NCI-H1105 (cell line): ENCODE measurements at places on chromosomes 13 and 19.
A peak's percentile ranks its signal among the peaks of the same experiment; 100 is the strongest.

DNA sequence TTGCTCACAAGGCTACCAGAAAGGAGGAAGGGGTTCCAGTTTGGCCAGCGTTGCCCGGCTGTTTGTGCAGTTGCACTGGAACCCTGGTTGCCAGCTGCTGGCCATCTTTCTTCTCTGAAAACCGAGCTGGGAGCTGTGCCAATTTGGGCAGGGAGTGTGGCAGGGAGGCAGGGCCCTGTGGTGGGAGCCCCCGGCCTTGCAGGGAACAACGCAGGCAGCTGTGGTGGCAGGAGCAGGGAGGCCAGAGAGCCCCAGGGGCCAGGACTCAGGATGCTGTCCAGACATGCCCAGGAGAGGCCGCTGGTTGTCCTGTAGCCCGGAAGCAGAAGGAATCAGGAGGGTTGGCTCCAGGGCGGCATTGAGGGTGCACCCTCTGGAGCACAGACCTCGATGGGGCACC, 4.8 kb downstream of the KMT5C start:
- peak; percentile 46 for DNase-seq

DNA sequence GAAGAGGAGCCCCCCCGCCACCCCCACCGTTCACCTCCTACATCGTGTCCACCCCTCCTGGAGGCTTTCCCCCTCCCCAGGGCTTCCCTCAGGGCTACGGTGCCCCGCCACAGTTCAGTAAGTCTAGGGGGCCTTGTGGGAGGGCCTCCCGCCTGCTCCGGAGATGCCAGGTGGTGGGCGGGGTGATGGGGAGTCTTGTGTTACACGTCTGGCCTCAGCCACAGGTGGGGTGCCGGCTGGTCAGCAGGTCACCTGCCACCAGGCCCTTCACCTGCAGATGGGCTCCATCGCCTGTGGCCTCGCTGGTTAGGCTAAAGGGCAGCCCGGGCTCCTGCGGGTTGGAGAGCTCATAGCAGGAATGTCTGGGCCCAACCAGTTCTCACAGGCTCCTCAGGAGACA, 8.0 kb upstream of the RPS15 start:
- DNase-seq = no peak

DNA sequence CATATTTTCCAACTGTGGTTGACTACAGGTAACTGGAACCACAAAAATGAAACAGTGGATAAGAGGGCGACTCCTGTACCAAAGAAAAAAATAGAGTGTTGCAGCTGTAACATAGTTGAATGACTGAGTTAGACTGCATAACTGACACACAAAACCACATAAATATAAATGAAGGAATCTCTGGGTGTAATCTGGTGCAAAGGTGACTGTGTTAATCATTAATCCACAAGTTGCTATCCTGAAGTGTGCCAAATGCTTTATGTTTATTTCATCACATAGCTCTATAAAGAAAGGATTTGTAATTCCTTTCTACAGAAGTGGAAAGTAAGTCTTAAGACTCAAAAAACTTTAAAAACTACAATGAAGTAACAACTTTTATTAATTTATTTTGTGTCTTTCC, 6.0 kb upstream of the GJB2 start:
- DNase-seq = no peak

- DNase-seq = no peak
These were observed 14.8 kb downstream of the CEBPG start for GRCh38 chr19:33388231-33388724.

- DNase-seq = no peak
These were observed 165.9 kb upstream of the RNF113B start for GRCh38 chr13:98342953-98343352.

- peak; percentile 65 for DNase-seq
These were observed 1.9 kb downstream of the PTPRS start for GRCh38 chr19:5338656-5339197.

GRCh38 chr13:98267080-98267912, 90.2 kb upstream of the RNF113B start:
- DNase-seq = no peak

GRCh38 chr13:24605923-24606372, 74.3 kb upstream of the ATP12A start:
- no peak for DNase-seq

DNA sequence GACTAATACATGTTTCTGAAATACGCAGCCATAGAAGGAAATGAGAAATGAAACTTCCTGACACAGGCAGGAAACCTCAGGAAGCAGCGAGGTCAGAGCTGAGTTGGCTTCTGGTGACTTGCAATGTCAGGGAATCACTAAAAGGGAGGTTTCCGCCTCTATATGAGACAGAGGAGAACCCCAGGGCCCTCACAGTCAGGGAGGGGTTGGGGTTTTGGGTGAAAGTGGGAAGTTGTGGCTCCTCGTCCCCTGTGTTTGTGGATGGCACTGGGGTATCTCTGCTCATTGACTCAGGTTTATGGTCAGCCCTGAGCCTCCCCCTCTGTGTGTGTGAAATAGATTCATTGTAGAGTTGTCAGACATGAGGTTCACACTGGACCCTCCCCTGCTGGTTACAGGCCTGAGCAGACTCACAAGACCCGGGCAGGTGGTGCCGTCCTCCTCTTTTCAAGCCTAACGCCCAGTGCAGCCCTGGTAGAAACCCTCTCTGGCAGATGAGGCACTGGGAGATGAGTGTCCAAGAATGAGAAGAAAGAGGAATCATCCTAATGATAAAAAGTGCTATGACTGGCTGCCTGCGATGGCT, 5.5 kb upstream of the LILRA6 start:
- no peak for DNase-seq

DNA sequence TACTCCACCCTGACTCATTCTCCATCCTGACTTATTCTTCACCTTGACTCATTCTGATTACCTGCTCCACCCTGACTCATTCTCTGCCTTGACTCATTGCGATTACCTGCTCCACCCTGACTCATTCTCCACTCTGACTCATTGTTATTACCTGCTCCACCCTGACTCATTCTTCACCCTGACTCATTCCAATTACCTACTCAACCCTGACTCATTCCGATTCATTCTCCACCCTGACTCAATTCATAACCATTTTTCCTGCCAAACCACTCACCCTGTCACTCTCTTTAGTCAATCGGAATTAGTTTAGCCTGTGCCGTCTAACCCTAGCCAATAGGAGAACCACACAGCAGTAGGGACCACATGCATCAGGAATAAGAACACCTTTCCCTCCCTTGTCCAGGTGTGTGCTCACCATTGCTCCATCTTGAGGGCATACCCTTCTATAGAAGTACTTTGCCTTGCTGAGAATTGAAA, 1227.4 kb upstream of the PCDH20 start:
- no peak for DNase-seq

- DNase-seq = no peak
These were observed 133.4 kb upstream of the USP29 start for GRCh38 chr19:56986386-56986785.

DNA sequence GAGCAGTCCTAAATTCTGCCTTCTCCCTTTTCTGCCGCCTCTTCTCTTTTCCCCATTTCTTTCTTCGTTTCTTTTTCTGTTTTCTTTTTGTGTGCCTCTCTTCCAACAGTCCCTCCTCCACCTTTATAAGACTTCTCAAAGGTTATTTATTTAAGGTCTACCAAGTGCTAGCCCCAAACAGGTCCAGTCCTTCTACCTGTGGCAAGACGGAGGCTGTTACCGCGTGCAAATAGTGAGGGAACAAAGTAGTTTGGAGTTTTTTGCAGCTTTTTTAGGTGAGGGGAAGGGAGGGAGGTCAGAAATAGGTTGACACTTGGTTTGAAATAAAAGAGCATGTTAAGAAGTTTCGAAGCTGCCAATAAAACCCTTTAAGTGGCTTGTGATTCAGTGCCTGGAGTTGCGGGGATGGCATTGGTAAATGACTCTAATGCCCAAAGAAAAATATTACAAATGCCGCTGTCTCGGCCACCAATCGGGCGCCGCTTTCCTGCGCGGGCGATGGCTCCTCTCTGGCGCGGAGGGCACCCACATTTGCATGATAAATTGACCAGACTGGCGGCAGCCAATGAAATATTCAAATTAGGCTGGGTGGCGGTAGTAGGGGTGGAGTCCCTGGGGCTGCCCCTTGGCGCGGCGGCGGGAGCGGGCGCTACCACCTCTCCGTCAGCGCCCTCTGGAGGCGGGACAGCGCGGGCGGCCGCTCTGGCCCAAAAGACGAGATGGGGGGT, 7.5 kb upstream of the TSHZ3 start:
- no peak for DNase-seq

GRCh38 chr19:6230991-6231448, 48.8 kb downstream of the MLLT1 start:
- no peak for DNase-seq

DNA sequence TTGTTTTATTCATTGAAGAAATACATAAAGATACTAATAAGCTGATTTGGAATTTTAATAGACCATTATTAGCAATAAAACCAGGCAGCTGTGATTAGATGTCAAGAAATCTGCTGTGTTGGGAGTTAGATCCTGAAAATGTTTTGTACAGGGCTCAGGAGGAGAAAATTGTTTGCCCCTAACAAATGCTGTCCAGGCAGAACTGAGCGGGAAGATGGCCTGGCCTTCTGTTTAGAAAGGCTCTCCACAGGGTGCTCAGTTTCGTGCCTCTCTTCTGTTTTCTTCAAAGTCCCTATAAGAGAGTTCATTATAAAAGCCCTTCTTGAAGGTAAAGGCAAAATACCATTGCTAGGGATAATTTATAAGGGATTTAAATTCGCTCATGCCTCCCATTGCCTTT, 64.1 kb downstream of the ERCC5 start:
- DNase-seq = no peak

DNA sequence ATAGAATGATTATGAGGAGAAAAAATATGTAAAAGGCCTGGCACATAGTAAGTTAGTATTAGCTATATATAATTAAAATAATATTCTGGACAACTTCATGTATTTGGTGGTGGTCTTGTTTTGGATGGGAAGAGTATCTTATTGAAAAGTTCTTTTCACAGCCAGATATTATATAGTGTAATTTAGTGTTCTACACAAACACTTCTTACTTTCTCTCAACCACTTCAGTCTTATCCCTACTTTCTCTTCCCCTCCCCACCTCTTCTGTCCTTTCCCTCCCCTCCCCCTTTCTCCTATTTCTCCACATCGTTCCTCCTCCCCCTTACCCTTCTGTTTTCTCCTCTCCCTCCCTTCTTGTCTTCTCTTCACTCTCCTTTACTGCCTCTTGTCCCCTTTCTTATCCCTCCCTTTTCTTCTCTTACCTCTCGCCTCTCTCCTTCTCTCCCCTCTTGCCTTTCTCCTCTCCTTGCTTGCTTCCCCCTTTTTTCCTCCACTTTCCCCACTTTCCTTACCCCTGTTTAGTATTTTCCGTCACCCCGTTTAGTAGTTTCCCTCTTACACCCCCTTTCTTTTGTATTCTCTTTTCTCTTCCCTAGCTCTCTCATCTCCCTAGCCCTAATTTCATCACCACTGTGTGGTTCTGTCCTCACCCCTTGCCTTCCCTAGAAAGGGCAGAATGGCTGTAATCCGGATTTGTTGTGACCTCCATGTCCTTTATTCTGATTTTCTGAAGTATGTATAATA, 107.2 kb upstream of the MLNR start:
- DNase-seq = no peak

DNA sequence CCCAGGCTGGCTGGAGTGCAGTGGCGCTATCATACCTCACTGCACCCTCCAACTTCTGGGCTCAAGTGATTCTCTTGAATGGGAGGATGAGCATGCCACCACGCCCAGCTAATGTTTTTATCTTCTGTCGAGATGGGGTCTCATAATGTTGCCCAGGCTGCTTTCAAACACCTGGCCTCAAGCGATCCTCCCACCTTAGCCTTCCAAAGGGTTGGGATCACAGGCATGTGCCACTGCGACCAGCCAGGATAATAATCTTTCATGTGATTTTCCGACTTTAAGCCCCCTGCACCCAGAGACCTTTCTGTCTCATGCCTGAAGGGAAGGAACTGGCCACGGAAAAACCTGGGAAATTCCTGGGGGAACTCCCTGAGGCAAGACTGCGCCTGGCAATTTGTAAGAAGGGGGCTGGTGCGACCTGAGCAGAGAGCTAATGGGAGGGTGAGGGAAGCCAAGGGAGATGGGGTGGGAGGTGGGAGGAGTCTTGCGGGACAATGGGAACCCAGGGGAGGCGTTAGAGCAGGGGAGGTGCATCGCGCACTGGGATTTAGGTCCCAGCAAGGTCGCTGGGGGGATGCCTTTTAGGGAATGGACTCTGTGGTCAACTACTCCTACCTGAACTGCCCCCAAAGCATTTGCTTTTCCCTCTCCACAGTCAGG, 1.2 kb upstream of the CCDC124 start:
- DNase-seq = peak; percentile 42

- DNase-seq = no peak
These were observed 80.8 kb downstream of the KL start for GRCh38 chr13:33096886-33097605.

GRCh38 chr13:33518452-33518851, 232.9 kb upstream of the STARD13 start:
- DNase-seq = no peak

DNA sequence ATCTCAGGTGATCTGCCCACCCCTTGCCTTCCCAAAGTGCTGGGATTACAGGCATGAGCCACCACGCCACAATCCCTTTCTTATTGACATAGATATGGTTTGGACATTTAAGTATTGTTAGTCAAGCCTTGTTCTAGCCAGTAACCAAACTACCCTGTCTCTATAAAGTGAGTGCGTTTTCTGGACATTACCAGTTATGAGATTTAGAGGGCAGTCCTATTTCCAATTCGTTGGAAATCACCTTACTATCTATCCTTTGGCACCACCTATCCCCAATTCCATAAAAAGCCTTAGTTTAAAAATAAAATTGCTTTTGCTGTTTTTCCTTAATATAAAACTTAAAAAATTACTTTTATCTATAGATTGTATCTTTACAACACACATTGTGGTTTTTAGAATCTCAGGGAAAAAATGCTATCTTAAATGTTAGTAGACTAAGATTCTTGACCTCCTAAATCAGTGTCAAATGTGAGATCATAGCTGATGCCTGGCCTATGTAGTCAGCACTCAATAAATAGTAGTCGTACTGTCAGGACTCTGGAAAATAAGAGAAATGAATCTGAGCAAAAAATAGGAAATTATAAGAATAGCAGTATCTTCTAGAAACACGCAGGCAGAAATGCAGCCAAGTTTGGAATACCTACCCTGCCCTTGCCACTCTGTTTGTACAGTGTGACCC, 57.0 kb downstream of the NUFIP1 start:
- no peak for DNase-seq

DNA sequence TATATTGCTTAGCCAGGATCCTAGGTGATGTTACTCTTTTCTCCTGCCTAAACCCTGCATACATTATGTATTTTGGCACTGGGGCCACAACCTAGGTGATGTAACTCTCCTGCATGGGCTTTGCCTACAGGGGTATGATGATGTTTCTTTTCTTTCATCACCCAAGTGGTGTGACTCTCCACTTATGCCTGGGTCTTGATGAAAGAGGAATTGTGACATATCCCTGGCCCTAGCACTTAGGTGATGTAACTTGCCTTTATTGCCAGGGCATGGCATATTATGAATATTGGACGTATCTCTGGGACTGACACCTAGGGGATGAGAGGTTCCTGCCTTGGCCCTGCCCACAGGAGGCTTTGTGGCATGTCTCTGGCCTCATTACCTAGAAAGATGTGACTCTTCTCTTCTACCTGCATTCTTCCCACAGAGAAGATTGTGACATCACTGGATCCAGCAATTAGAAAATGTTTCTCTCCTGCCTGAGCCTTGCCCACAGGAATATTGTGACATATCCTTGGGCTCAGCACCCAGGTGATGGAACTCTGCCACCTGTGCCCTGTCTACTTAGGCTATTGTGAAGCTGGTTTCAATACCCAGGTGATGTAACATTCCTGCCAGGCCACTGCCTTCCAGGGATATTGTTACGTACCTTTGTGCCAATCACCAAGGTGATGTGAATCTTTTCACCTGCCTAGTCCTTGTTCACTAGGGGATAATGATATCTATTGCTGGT, 27.3 kb upstream of the ZNF254 start:
- DNase-seq = no peak

GRCh38 chr13:61258185-61258584, 157.5 kb downstream of the PCDH20 start:
- no peak for DNase-seq
